Testis (tissue), 5 donors: ENCODE measurements at places on chromosomes 3 and 15. TPM values are rescaled to one million over a fixed set of nuclear protein-coding genes. Genes with fewer than 3 reads are reported as not detected.

Gene SHC4
- total RNA-seq: 70.4 TPM

Gene XYLB
- total RNA-seq: 5.9 TPM

Gene SERPINI1
- total RNA-seq: 24.0 TPM

Gene CADM2
- 2.7 TPM for total RNA-seq

Gene EEFSEC
- total RNA-seq: 35.4 TPM

Gene LCTL
- not detected for total RNA-seq

Gene ITIH4
- total RNA-seq: 19.9 TPM

Gene STAB1
- total RNA-seq: 71.9 TPM

Gene DNAH12
- total RNA-seq: 11.3 TPM

Gene CCR9
- not detected for total RNA-seq

Gene TRIM71
- total RNA-seq: 20.6 TPM

Gene MYO5C
- total RNA-seq: 47.6 TPM

Gene GP5
- 0.06 TPM for total RNA-seq

Gene EMC7
- 73.2 TPM for total RNA-seq

Gene CRYGS
- total RNA-seq: 6.1 TPM

Gene IL17RE
- total RNA-seq: 0.43 TPM

DNA sequence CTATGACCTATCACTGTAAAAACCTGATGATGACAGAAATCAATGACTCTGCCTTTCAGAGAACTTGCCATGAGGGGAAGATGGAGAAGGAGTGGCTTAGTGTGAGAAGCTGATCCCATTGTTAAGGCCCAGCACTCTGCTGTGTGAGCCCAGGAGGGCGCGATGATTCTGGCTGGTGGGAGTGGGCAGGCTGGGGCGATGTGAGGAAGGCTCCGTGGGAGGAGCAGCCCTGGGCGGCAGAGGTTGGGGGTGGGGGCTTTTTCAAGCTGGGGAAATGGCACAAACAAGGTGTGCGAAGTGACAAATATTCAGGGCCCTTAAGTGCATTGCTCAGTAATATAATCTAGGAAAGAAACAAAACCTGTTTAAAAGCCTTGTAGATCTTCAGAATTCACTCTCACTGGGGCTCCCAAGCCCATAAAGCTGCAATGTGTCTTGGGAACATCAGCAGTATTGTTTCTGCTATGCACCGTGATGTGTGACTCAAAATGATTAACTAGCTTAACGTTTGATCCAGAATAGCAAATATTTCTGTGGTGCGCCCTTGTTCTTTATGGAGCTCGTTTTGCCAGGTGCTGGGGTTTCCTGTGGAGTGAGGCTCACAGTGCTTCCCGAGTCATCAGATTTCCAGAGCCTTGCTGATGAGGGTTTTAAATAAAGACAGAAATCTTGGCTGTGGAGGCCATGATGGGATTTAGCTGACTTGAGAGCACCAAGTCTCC lies 141.0 kb downstream of the CHDH start:
- DNase-seq: no peak

DNA sequence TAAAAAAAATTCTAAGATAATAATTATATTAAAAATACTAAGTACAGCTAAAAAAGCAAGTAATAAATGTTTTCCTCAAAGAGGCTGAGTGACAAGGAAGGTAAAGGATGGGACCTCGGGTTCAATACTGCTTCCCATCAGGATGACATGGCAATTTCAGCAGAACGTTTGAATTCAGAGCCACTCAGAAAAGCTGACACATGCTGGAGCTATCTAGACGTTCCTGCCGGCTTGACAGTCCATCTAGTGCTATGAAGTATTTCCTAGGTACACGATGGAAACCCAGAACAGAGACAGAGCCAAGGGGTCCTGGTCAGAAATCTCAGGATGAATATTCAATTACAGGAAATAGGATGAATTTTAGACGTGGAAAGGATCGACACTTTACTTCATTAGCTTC lies 361.8 kb downstream of the FGF12 start:
- DNase-seq: no peak

GRCh38 chr3:54772051-54772450 lies 155.8 kb downstream of the LRTM1 start:
- DNase-seq: no peak

- DNase-seq: no peak
These were observed 30.7 kb downstream of the ATP13A5 start for GRCh38 chr3:193347521-193348501.

GRCh38 chr15:83919978-83920510 lies 266.1 kb downstream of the ADAMTSL3 start:
- DNase-seq: no peak

GRCh38 chr3:65953301-65953812 lies 85.4 kb downstream of the MAGI1 start:
- DNase-seq: peak; percentile 46

GRCh38 chr3:71129611-71130431 lies 453.7 kb downstream of the FOXP1 start:
- DNase-seq: peak; percentile 65

DNA sequence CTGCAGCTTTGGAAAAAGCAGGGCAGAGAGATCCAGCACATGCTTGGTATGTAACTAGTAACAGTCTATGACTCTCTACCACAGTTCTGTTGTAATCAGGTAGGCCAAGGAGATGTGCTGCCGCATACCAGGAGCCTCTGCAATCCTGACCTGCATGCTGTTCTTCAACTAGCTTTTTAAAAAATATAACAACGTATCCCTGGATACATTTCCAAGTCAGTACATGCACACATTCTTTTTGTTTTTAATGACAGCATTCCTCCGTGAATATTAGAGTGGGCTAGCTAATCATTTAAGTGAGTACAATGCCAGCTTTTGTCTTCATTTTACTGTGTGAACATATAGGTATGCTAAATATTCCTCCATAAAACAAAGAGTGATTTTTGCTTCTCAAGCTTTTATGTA lies 437.8 kb downstream of the RBMS3 start:
- DNase-seq: no peak

DNA sequence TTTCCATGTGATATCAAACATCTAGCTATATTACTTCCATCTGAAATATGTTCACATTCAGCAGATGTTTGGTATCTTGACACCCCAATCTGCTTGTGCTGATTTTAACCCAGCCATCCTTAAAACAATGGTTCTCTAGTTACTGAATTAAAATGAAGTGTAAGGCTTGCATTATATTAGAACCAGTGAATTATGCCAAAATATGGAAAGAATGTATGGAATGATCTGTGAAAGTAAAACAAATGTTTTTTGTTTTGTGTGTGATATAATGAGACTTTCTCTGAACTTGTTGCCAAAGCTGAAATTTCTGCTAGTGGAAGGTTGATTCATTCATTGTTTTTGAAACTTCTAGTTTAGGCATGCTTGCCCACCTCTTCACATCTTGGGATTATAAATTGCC lies 317.1 kb downstream of the MEX3B start:
- no peak for DNase-seq

GRCh38 chr3:65006300-65006739 lies 318.5 kb upstream of the ADAMTS9 start:
- no peak for DNase-seq

- no peak for DNase-seq
These were observed 42.5 kb upstream of the PRR20G start for GRCh38 chr3:127330385-127330784.

GRCh38 chr15:72463702-72464101 lies 10.4 kb upstream of the ARIH1 start:
- DNase-seq: no peak

DNA sequence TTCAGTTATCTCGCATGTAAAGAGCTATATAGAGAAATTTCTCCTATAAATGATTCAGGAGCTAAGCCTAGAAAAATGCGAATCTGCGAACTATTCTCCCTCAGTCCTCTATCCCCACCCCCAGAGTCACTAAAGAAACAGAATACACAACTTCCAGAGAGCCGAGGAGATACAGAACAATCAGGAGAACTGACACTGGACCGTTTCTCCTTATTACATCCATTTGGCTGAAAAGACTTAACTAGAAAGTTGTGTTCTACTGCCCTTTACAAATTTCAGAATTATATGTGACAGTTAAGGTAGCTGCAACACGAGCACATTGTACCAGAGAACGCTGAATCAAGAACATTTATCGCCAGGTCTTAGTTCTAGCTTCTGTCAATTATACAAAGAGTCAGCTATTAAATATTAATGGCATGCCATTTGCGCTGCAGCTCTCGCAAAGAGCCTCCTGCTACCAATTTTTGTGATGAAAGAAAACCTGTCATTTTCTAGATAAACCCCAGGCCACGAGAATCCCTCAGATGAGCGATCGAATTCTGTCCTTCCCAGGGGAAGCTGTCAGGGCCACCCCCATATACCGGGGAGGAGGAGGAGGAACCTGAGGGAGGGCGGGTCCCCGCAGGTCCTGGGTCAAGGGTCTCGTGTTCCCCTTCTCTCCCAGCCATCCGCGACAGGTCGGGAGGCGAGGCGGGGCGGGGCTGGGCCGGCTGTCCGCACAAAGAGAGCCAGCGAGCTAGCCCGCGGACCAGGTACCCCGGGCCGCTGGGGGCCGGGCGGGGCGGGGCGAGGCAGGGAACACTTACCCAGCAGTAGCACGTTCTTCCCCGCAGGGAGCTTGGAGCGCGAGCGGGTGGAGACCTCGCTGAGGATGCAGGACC lies 878 bp downstream of the DYNC1LI1 start:
- DNase-seq: peak; percentile 65

DNA sequence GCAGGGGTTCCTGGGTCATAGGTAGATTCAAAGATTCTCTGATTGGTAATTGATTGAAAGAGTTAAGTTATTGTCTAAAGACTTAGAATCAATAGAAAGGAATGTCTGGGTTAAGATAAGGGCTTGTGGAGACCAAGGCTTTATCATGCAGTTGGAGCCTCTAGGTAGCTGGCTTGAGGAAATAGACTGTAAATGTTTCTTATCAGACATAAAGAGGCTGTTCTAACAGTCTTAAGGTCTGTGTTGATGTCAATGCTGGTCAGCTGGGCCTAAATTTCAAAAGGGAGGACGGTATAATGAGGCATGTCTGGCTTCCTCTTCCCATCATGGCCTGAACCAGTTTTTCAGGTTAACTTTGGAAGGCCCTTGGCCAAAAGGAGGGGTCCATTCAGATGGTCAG lies 48.9 kb downstream of the GASK1A start:
- DNase-seq: no peak
